ENCODE measurements at places on chromosomes 3 and 15.

- DNase-seq, result no peak
Observed at GRCh38 chr15:53670701-53671100, 88.8 kb downstream of the WDR72 start.

DNA sequence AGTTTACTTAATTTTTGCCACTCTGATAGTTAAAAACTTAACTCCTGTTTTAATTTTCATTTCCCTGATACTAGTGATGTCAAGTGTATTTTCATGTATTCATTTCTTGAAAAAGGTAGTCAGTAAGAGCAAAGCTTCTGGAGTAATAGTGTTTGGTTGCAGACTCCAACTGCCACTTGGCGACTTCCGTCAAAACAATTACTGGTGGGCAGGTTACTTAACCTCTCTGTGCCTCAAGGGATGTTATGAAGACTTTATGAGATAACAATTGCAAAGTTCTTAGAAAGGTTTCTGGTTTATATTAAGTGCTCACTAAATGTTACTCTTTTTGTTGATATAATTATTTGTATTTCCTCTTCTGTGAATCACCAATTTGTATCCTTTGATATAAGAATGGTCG lies 129.7 kb downstream of the NFKBIZ start:
- no peak for DNase-seq

DNA sequence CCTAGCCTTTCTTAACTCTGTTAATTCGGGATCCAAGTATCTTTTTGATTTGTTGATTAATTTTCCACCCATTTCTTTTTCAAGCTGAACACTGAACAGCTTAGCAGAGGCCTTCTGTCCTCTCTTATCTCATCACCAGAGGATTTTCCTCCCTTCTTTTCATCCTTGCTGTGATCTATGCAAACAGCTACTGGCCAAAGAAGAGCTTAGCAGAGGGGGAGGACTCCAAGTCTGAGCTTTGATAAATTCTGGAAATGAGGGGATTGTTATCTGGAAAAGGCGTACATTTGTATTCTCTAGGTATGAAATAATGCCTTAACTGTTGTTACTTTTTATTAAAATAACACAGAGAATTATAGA lies 13.4 kb downstream of the DZIP3 start:
- DNase-seq, result no peak

- no peak for DNase-seq
Observed at GRCh38 chr3:24829011-24829581, 334.4 kb upstream of the THRB start.

- DNase-seq, result no peak
Observed at GRCh38 chr15:79724804-79725203, 172.0 kb downstream of the MTHFS start.

DNA sequence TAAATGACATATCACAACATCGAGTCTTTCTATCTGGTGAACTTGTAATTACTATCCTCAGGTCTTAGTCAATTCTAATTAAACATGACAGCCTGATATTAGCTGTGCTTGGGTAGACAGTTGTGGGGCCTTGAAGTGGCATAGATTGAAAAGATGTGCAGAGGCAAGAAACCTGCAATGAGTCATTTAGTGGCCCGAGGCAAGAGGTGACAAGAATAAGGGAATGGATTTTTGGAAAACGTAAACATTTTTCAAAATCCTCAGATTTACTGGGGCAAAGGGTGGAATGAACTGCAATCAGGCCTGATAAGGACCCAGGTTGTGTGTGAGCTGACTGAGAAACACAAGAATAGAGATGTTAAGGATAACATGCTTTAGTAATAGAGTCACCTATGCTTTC lies 29.5 kb upstream of the ULK4 start:
- no peak for DNase-seq

GRCh38 chr15:80662757-80663553 lies 32.2 kb upstream of the ABHD17C start:
- DNase-seq, result no peak

DNA sequence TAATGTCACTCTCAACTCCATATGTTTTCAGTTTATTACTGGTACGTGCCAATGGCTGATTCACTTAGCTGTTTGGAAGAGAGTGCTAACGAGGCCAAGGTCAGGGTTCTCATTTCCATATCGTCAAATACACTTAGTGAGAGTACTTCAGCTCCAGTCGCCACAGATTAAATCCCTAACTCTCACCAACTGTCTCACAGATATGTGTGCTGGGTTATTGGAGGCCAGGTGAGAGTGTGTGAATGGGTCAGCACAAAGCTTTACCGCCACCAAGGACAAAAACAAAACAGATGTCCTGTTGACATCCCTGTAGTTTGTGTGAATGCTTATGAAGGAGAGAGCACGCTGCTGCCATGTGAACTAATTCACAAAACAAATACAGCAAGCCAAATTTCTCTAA lies 133.5 kb upstream of the TBL1XR1 start:
- no peak for DNase-seq

DNA sequence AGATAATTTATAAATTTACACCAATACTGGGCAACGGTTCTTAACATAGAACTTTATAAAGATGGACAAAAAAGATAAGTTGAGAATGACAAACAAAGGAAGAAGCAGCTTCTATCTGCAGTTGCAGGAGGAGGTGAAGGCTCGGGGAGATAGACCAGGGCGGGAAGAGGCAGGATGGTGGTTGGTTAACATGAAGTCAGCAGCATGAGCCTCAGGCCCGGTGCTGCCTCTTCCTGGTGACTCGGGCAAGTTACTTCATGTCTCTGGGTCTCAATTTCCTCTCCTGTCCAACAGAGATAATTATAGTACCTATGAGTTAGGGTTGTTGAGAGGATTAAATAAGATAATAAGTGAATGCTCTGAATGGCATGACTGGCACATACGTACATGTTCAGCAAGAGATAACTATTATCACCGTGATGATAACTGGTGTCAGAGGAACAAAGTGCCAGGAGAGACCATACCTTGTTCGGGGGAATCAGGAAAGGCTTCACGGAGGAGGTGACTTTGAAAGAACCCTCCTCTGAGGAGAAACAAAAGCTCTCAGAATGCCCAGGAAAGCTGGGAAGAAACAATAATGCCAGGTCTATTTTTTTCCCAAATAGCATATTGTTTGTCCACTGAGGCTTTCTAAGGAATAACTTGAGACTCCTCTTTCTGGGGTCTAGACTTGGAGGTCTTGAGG lies 4.4 kb downstream of the PAK6 start:
- no peak for DNase-seq

- no peak for DNase-seq
Observed at GRCh38 chr3:157752956-157753786, 250.0 kb upstream of the VEPH1 start.

- no peak for DNase-seq
Observed at GRCh38 chr3:29759411-29760225, 478.7 kb downstream of the RBMS3 start.

- no peak for DNase-seq
Observed at GRCh38 chr3:135760581-135760980, 204.9 kb upstream of the PPP2R3A start.

- DNase-seq, result no peak
Observed at GRCh38 chr3:115831864-115832263, 208.6 kb downstream of the GAP43 start.

- DNase-seq, result no peak
Observed at GRCh38 chr3:159830523-159831154, 158.0 kb upstream of the IL12A start.

DNA sequence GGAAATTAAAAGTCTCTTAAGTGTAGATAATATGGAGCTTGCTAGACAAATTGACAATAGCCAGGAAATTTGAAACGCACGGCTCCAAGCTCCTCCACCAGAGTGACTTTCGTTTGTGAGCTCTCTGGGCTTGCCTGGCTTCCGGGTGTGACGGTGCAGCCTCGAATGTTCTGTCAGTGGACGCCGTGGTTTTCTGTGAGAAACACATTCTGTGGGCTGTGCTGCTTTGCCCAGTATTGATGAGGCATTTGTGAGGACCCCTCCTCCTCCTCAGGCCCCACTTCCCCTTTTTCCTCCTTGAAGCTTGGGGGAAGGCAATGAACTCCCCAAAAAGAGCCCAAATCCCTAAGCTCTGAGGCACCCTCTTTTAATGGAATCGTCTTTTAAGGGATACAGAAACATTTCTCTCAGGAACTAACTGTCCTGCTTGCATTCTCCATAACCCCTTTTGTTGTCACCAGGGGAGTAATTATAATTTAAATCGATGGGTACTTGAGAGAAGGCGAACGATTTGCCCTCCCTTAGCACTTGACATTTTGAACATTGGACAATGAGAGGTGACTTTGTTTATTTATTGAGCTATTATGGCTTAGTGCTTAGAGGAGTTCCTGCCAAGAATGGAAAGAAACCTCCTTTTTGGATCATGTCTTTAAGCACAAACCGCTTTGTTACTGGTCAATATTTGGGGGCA lies 40.8 kb downstream of the POLR2M start:
- no peak for DNase-seq

GRCh38 chr3:20837676-20838302 lies 651.8 kb upstream of the SGO1 start:
- no peak for DNase-seq

DNA sequence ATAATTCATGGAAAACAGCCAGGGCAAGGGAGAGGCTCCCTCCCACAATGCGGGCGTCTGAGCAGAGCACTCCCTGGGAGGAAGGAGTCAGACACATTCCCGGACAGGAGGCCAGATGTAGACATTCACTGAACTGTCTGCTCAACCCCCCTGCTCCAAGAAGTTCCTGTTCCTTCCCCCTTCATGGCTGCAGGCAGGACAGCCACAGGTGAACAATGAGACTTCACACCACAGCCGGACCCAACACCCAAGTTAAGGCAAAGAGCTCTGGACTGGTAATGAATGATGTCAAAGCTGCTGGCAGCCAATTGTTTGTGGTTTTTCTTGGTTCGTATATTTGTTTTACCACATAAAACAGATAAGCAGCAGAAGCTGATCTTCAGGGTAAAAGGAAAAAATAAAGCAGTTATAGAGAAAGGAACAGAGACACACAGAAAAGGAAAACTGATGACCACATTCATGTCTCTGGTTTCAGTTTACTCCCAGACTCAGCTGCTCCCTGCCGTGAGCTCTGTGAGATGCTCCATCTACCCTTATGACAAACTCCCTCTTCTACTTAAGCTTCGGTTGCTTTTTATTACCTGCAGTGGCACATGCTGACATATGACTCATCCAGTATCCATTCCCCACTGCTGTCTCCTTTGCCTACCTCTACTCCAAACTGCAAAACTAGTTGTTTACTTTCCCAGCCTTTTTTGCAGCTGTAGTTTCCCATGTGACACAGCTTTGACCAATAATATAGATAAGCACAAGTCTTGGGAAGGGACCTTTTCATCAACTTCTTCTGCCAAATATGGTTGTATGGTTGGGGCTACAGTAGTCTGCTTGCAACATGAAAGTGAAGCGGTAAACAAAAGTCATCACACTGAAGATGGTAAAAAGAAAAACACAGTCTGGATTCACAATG lies 33.1 kb downstream of the DZIP1L start:
- no peak for DNase-seq

GRCh38 chr15:65998486-65998885 lies 129.2 kb downstream of the RAB11A start:
- DNase-seq, result no peak

DNA sequence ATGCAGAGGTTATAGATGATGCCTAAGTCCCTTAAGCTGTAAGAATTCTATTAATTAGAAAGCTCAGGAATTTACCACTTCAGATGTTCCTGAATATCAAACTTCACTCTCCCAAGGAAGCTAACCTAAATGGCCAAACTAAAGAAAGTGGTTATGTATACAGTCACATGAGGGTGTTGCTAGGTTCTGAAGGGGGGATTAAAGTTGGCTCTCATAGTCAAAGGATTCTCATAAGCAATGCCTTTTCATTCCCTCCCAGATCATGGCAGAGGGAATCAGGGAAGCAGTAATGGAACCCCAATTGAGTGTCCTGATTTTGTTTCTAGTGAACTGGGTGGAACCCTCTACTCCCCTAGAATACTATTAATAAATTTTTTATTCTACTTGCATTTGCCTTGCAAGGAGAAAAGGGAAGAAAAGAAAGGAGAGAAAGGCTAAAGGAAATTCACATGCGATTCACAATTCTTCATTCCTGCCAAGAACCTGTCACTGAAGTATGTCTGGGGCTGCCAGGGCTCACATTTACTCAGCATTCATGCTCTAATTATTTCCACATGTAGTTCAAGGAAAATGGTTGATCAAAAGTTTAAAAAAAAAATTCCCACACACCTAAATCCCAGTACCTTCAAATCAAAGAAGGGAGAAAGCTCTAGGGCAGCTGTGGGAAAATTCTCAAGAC lies 25.1 kb downstream of the FSTL1 start:
- no peak for DNase-seq

- DNase-seq, result no peak
Observed at GRCh38 chr3:133675631-133676335, 14.0 kb upstream of the TOPBP1 start.

DNA sequence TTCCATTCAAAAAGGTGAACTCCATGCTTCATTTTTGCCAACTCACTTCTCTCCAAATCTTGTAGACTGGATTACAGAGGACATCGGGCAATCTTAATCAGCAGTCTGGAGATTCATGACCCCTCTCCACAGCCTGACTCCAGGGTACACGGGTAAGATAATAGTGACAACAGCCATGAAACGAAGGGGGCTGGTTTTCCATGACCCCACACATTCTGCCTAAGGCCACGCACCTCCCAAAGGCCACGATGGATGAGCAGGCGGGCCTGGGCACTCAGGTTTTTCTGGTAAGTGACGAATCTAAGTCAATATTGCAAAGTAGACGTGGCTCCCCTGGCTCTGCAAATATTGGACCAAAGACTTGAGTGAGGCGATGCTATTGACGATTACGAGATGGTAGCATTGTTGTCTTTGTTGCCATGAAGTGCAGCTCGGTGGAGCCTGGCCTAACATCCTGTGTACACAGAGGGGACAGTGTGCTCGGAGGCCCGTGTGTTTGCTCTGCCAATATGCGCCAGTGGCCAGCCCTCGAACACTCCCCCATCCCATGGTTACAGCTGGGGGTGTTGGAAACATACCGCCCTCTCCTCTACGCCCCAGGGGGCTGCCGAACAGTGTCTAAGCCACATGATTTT lies 119.1 kb downstream of the OPA1 start:
- DNase-seq, result no peak

GRCh38 chr15:70195587-70196305 lies 98.0 kb upstream of the TLE3 start:
- DNase-seq, result no peak

DNA sequence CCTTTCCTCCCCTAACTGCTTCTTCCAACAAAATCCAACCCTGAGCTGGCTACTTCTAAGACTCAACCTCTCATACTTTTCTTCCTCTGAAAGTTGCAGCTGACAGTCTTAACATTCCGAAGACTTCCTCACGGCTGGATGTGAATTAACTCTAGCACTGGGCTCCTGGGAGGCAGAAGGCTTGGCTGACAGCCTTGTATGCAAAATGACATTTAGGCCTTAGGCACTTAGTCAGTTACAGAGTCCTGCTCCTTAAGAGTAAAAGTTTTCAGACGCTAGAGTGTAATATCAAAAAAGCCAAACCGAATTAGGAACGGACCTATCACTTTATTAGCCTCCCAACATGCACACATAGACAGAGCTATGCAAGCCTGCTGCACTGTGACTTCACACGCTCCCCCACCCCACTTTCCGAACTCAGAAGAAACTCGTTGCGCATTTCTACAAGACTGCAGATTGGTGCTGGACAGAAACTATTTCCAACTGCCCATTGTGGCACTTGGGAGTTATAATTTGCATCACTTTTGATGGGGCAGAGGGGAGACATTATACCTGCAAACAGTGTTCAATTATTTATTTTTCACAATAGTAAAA lies 15.5 kb upstream of the ANXA2 start:
- DNase-seq, result no peak

All from stimulated activated CD8-positive, alpha-beta memory T cell treated with anti-CD3 and anti-CD28 coated beads, Interleukin-15, amount 100 ng/mL, for 48 hours (primary cell).